ENCODE measurements at places on chromosomes 6 and 20. TPM values are rescaled to one million over a fixed set of nuclear protein-coding genes. Genes with fewer than 3 reads are reported as not detected.

DNA sequence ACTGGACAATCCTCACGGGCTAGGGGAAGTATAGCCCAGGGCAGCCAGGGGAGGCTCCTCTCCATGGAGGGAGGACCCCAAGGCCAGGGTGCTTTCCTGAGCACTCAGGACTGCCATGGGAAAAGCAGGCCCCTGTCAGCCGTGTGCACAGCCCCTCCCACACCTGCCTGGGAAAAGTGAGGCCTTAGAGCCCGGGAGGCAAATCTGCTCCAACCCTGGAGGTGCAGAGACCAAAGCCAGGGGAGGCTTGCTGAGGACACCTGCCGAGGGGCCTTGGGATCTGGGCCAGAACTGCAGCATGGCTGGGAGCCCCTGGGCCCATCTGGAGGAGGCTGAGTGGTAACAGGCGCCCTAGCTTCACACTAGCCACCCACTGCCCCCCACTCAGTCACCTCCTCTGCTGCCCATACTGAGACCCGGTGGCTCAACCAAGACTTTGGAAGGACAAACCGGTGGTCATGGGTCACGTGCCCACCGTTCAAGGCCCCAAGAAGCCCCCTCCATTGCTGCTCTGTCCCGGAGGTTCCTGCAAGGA lies 55.2 kb downstream of the YTHDF1 start:
- peaks cover 4% of the 10 kb centered on the region for H3K27me3 ChIP-seq
- H3K4me3 ChIP-seq, result no peak overlapping the region
- DNase-seq, result no peak

GRCh38 chr6:842141-842540 lies 149.2 kb upstream of the EXOC2 start:
- H3K36me3 ChIP-seq, result no peaks in the 10 kb centered on the region
- no peak overlapping the region for H3K4me3 ChIP-seq
- H3K27ac ChIP-seq, result no peak overlapping the region
- H3K4me1 ChIP-seq, result no peaks in the 10 kb centered on the region
- H3K27me3 ChIP-seq, result peaks cover 32% of the 10 kb centered on the region

DDX39B gene
- total RNA-seq, result 580 TPM

C20orf144 gene
- total RNA-seq, result 0.10 TPM

DNA sequence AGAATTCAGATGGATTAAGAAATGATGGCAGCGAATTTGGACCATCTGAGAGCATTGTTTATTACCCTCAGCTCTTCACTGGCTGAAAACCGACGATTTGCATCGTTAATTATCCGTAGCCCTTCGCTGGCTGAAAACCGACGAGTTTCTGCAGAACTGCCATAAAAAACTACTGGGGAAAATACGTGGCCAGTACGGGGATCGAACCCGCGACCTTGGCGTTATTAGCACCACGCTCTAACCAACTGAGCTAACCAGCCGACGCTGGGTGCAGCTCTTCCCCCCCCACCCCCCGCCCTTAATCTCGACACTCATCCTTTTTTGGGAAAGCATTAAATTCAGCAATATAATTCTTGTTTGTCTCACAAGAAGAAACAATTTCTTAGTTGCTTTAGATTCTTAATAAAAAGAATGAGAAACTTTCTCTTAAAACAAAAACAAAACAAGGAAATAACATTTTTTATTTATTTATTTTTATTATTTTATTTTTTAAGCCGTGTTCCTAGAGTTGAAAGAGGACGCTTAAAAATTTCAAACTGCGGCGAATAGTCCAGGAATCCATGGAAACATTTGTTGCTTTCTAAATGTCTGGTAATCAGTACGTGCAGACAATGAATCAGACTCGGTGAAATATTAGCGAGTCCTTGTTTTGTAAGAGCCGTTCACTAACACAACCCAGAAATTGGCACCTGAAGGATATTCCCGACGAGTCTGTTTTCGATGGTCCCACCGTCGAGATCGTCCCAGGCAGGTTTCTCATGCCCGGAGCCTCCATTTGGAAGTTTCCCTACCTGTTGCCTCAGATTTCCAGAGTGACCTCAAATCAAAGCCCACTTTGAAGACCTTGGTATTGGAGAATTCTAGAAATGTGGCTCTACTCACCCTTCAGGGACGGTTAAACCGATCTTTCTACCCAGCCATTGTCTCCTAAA lies 27.8 kb downstream of the PRSS16 start:
- no peak for DNase-seq
- peaks cover 8% of the 10 kb centered on the region for H3K4me1 ChIP-seq
- peaks cover 84% of the 10 kb centered on the region for H3K27me3 ChIP-seq
- H3K36me3 ChIP-seq, result no peaks in the 10 kb centered on the region
- H3K27ac ChIP-seq, result no peak overlapping the region
- no peak overlapping the region for H3K4me3 ChIP-seq

NKAIN4 gene
- not detected for total RNA-seq

DNA sequence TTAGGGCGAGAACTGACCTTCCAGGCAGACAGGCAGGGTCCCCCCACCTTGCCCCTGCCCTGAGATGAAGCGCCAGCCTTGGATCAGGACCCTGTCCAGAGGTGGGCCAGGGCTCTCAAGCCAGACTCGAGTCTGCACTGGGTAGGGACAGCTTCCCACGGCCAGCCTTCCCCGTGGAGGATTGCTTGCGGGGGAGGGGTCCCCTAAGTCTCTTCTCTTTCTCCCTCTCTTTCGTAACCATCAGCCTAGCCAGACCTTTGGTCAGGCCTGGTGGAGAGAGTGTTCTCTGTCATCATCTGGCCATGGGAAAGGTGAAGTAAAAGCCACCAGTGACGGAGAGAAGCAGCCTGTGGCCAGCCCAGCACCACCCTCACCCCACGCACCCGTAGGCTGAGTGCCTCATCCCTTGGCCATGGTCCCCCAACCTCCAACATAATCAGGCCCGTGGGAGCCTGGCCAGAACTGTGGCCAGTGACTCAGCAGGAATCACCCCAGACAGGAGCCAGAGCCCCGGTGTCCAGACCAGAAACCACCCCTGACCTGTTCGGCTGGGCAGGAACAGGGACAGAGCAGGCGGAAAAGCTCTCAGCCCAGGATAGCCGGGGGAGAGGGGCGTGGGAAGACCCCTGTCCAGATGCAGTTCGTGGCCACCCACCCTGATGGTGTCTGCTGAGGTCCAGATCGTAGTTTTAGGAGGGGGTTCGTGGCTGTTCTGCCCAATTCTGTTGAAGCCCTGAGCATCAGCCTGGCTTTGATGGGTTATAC lies 47.1 kb downstream of the SNAI1 start:
- H3K27me3 ChIP-seq, result no peaks in the 10 kb centered on the region
- H3K27ac ChIP-seq, result no peak overlapping the region
- no peaks in the 10 kb centered on the region for H3K4me1 ChIP-seq
- no peaks in the 10 kb centered on the region for H3K36me3 ChIP-seq
- DNase-seq, result no peak

SLPI gene
- not detected for total RNA-seq

DNA sequence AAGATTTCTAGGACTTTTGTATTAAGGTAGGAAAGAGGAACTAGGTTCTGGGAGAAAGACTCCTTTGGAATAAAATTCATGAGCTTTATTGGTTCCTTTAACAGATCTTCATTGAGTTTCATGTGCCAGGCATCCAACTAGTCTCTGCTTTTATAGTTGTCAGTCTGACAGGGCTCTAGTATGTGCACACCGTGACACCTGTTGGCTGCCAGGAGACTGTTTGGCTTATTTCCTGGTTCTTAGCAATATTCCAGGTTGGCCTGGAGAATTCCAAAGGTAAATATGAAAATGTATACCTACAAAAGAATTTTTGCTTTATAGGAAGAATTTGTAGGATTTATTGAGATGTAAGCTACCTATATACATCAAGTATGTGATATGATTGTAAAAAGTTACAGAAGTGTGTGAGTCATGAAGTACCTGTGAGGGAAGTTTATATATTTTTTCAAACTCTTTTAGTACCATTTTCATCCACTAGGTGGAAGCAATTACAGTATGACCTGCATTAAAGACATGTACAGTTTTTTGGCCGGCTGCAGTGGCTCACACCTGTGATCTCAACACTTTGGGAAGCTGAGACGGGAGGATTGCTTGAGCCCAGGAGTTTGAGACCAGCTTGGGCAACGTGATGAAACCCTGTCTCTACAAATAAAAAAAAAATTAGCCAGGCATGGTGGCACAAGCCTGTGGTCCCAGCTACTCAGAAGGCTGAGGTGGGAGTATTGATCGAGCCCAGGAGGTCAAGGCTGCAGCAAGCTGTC lies 35.2 kb downstream of the NDUFAF5 start:
- no peaks in the 10 kb centered on the region for H3K27me3 ChIP-seq
- H3K4me1 ChIP-seq, result peaks cover 25% of the 10 kb centered on the region
- peaks cover 13% of the 10 kb centered on the region for H3K36me3 ChIP-seq

GRCh38 chr6:22892452-22892851 lies 323.1 kb downstream of the HDGFL1 start:
- no peaks in the 10 kb centered on the region for H3K27me3 ChIP-seq
- H3K36me3 ChIP-seq, result no peaks in the 10 kb centered on the region
- no peak overlapping the region for H3K27ac ChIP-seq
- no peak overlapping the region for H3K4me3 ChIP-seq

DNA sequence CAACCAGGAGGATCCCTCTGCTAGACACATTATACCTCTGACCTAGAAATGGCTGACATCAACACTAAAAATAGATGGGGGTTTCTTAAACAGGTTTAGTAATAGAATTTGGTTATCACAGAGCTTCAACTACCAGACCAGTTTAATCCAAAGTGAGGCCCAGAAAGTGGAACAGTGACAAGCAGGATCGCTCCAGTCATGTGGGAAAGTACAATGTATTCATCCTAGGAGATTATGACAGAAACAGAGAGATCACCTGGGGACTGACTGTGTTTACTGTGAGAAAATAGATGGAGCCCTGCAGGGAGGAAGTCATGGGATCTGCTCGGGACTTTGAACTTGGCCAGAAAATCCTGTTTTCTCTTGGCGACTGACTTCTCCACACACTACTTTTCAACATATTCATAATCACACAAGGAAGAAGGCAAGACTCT lies 238.7 kb upstream of the SOX4 start:
- no peak overlapping the region for H3K4me3 ChIP-seq
- no peaks in the 10 kb centered on the region for H3K4me1 ChIP-seq
- H3K27ac ChIP-seq, result no peak overlapping the region

DNA sequence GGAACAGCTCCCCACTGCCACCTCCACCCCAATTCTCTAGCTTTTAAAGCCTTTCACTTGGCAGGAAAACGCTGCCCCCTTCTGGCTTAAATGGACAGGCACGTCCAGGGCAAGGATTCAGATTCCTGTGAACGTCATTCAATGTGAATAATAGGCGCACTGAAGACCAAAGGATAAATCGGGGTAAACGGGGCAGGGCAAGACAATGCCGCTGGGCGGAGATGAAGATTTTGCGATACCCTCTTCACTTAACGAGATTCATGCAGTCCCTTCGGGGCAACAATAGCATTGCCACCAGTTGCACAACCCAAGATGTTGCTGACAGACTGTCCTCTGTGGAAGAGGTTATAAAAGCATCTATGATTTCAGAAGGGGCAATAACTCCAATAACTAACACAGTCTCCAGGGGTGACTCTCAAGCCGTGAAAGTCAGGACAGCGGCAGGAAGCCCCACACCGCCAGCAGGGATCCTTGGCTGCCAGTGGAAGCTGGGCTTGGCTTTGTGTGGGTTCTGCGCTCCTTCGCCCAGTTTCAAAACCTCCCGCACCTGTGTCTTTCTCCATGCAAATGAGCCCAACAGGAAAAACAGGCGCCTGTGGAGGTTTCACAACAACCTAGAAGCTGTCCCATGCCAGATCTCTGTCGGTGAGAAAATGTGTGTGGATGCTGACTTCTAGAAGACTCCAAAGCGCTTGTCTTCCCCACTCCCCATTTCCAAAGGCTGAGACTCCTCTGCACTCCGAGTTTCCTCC lies 291.8 kb downstream of the BMP7 start:
- no peaks in the 10 kb centered on the region for H3K4me1 ChIP-seq
- H3K4me3 ChIP-seq, result no peak overlapping the region
- peak; percentile 13 for DNase-seq
- H3K27ac ChIP-seq, result no peak overlapping the region
- H3K36me3 ChIP-seq, result no peaks in the 10 kb centered on the region
